Fibroblast of skin of right quadriceps (primary cell): ENCODE measurements at places on chromosomes 2 and 18.

DNA sequence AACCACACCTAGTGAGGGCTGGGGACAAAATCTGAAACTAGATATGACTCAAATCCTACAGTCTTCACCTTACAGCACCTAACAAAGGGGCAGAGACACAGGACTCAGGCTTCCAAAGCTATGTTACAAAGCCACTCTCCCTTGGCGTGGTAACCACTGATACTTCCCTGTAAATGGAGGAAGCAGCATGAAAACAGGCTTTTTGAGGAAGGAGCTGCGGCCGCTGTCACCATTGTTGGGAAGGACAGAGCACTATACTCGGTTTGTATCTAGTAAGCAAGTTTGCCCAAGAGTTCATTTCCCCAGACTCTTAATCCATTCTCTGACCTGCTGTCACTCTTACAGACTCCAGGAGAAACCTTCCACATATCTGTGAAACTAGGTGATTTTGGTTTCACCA is 60.3 kb downstream of the LONRF2 start:
- DNase-seq, result no peak

DNA sequence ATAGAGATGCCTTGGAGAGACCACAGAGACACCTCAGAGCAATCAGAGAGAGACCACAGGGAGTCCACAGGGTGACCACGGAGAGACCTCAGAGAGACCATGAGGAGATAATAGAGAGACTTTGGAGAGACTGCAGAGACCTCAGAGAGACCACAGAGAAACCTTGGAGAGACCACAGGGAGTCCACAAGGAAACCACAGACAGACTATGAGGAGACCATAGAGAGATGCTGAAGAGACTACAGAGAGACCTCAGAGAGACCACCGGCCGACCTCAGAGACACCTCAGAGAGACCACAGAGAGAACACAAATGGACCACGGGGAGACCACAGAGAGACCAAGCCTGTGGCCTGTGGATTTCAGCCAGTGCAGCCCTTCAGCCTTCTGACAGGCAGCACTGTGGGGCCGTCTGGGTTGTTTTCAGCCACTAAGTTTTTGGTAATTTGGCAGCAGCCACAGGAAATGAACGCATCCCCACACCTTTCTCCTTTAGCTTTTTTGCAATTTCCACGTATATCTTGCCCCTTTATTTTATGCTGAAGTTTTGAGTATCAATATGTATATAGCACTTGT is 11.4 kb upstream of the TMEM18 start:
- no peak for DNase-seq

DNA sequence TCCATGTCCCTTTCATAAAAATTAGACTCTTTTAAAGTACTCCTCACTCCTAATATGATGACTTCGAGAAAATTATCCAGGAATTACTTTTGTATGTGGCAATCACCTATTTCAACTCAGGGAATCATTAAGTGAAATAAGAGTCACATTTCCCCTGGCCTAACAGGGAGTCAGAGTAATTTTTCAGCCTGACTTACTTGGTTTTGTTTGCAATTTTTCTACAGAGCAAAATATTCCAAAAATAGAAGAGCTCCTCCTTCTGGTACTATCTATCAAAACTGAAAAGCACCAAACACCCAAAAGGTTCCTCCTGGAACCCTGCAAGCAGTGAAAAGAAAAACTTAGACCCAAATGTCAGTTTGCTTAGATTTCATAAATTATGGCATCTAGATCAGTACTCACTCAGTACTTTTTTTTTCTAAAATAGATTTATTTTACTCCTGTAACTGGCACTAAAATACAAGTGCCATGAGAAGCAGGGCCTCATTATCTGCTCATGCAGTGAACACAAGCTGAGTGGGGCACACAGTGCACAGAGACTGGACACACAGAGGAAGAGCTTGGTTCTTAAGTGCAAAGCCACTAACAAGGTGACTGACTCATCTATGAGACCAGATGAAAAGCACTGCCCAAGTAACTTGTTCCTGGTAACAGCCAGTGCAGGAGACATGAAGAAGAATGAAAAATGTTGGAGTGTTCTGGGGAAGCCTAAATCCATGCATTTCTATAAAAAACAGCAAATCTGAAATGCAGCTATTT is 28.7 kb downstream of the ACAA2 start:
- peak; percentile 18 for DNase-seq

DNA sequence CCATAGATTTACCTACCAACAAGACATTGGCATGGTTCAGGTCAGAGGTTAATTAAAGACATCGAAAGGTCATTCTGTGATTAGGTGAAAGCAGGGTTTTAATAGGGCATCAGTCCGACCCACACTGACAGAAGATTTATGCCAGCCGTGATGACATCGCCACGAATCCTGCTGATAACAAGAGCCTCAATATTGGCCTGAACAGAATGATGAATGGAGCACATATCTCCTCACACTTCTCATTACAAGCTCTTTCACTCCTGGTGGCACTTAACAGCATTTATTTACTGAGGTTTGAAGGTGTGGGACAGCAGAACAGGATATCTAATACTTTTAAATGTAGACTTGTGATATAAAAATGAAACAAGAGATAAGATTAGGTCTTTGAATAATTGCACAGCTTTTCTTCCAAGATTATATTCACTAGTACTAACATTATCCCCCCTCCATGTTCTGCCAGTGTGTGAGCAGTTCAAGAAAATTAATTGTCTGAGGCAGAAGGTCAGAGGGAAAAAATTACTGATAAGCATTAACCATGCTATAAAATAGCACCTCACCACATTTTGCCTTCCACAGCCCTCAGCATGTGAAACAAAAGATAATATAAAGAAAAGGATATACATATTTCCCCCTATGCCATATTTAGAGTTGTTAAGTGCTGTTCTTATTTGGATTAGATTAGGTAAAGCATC is 23.1 kb upstream of the INSIG2 start:
- no peak for DNase-seq

DNA sequence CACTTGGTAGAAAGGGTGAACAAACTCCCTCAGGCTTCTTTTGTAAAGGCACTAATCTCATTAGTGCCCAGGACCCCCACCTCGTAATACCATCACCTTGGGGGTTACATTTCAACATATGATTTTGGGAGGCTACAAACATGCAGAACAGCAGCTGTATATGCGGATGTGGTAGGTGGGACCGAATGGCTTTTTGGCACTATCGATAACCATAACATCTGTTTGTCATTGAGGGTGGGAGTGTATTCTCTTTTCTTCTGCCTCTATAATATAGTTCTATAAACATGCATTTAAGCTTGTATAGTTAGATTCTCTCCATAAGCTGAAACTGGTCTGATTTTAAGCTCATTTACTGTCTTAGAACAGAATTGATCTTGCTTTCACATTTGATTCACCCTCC is 239.1 kb upstream of the BOD1L2 start:
- no peak for DNase-seq

DNA sequence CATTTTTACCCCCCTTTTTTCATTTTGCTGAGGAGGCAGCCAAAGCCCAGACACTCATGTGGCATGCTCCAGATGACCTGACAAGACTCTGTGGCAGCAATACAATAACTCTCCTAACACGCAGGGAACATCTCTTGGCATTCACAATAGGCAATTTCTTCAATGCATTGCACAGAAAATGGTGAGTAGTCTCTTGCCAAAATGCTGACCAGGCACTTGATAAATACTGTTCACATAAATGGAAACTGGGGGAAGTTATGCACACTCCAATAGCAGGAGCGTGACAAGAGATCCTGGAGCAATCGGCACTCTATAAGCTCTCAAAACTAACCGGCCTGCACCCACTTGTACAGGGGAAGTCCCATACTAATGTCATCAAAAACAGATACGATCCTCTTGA is 66.3 kb downstream of the NBAS start:
- no peak for DNase-seq

- DNase-seq, result no peak
Observed at GRCh38 chr18:79523736-79524180, 128.0 kb downstream of the NFATC1 start.

DNA sequence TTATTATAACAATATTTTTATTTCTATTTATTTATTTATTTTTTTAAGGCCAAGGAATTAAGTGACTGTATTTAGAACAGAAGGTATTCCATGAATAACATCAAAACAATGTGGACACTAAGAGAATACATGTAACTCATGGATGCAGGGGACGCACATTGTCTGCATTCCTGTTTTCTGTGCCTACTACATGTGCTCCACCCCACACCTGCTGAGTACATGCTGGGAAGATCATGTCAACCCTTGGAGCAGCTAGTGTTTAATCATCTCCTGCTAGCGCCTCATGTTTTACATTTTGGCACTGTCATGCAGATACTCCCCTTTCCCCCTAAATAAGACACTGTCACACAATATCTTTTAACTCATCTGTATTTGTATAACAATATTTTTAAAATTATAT is 29.3 kb downstream of the DPYSL5 start:
- no peak for DNase-seq

DNA sequence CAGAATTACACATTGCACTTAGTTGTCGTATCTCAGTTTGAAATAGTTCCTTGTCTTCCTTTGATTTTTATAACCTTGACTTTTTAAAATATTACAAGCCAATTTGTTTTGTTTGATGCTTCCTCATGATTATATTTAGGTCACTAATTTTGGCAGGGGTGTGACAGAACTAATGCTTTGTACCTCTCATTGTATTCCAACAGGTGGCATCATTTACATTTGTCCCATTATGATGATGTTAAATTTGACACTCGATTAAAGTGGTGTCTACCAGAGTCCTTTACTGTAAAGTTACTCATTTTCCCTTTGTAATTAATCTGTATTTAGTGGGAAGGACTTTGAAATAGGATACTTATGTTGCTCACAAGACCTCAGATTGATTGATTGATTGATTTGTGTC is 21.5 kb upstream of the MFSD2B start:
- DNase-seq, result no peak

GRCh38 chr18:49628119-49628518 is 66.3 kb downstream of the LIPG start:
- no peak for DNase-seq

- DNase-seq, result no peak
Observed at GRCh38 chr2:37621199-37621598, 50.2 kb downstream of the CDC42EP3 start.

- no peak for DNase-seq
Observed at GRCh38 chr2:236884569-236885175, 201.0 kb upstream of the COPS8 start.

DNA sequence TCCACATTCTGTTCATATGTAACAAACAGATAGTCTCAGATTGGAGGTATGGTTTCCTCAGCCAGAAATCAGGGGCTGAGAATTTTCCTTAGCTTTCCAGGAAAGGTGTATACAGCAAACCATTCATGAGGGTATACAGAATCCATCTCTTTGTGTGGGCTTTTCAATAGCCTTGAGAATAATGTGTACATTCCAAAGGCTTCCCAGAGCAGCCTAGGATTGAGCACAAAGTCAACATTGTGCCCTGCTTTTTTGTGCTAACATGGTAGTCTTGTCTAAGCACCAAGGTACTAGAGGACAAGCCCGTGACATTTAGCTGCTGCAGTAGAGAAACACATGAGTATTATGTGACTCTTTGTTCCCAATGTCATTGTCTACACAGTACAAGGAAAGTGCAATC is 322.1 kb upstream of the TANK start:
- no peak for DNase-seq

DNA sequence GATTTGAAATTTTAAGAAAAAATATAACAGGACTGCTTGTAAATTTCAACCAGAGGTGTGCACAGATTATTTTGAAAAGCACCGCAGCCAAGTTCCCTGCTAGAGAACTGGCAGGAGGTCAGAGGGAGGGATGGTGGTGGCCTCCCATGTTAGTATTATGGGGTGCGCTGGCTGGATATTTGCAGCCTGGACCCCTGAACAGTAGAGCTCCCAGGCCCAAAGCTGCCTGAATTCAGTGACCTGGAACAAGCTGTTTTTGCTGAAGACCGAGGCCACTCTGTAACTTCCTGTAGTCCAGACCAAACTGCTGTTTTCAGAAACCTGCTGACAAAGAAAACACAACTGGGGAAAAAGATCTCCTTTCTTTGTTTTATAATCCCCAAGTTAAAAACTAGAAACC is 314.3 kb downstream of the TNS1 start:
- DNase-seq, result no peak

DNA sequence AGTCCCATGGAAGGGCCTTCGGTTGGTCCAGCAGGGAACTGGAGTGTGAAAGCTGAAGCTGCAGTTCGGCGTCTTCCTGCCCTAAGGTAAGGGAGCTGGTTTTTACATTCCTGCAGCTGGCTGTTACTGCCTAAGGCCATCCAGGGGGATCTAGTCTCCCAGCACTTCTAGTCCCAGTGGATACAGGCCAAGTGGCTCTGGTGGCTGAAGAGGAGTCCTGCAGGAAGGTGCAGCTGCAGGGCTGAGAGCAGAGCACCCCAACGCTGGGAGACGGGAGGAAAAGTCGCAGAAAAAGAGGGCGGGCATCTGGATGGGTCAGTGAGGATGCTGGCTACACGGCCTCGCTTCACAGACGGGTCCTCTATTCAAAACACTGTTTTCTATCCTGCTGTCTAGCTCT is 225.0 kb upstream of the HS6ST1 start:
- DNase-seq, result no peak

GRCh38 chr2:169072163-169072925 is 3.0 kb downstream of the DHRS9 start:
- no peak for DNase-seq

DNA sequence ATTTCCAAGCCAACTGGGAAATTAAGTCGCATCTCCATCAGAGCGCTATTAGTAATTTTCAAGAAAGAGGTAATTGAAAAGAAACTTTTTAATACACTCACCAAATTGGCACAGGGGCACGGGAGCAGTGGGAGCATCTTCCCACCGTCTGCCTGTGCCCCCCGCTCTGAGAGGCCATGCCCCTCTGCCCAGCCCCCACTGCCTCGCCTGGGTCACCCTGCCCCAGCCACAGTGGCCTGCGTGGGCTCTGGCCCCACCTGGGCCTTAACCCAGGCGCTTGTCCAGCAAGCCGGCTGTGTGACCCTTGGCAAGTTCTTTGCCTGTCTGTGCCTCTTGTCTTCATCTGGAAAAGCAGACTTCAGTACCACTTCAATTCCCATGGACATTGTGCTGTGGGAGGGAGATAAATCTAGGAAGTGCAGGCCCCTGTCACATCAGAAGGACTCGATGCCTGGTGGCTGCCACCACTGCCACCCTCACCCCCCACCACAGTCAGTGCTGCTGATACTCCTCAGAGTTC is 31.9 kb downstream of the GLI2 start:
- no peak for DNase-seq

DNA sequence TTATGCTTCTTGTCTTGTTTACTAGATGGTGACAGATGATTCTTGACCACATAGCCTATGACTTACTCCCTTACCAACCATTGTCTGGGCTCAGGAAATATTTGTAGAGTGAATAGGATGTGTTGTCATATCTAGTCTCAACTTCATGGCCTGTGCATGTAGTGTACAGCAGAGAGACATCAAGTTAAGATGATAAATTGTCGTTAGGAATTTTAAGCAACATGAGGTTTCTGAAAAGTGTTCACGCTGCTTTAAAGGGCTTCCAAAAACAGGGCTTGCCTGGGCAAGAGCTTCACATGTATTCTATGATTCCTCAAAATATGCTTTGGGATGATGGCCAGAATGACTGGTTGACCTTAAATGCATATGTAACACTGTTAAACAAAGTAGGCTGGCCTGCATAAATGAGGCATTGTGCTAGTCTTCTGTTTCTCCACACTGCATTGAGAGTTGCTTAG is 424.0 kb downstream of the RND3 start:
- DNase-seq, result peak; percentile 96

GRCh38 chr18:78123926-78124797 is 855.5 kb upstream of the SALL3 start:
- DNase-seq, result no peak
